ENCODE measurements at places on chromosomes 3 and 15.

DNA sequence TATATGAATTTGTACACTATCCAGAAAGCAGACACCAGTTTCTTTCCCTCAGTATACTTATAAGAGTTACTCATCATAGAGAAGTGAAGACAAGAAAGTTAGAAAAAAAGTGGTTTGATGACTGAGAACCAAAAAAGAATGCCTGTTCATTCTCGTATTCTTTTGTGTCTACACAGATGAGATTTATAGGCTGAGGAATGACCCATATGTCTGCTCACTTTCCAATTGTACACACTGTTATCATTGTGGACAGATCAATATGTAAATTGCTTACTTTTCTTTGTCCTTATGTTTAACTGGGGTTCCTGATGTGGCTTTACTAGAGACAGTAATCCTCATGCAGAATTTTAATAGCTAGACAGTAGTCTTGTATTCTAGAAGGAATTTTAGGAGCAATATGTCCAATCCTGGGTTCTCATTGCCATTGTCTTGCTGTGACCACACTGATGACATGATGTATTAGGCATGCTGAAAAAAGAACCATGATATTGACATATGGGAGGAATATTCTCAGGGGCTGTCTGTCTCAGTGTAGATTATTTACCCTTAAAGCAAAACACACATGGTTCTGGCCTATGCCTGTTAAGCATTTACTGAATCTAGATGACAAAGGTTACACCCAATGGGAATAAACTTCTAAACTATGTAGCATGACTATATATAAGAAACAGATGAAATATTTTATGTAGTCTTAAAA lies 669.7 kb downstream of the ROBO1 start:
- no peak for DNase-seq

DNA sequence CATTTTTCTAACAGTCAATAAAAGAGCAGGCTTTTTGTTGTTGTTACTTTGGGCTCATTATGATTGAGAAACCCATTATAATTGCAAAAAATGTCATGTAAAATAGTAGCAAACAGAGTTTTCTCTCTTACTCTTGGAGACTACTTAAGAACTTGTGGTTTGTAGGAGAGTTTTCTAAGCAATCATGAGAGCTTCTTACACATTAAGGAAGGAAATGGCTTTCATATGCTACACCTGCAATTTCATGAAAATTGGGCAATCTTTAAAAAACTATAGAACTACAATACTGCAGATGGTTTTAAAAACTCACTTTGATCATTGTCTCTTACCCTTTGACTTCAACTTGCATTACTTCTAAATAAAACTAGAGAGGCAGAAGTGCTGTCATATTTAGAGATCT lies 701.8 kb downstream of the ZPLD1 start:
- no peak for DNase-seq

GRCh38 chr15:55420171-55420866 lies 12.0 kb downstream of the PIERCE2 start:
- no peak for DNase-seq

DNA sequence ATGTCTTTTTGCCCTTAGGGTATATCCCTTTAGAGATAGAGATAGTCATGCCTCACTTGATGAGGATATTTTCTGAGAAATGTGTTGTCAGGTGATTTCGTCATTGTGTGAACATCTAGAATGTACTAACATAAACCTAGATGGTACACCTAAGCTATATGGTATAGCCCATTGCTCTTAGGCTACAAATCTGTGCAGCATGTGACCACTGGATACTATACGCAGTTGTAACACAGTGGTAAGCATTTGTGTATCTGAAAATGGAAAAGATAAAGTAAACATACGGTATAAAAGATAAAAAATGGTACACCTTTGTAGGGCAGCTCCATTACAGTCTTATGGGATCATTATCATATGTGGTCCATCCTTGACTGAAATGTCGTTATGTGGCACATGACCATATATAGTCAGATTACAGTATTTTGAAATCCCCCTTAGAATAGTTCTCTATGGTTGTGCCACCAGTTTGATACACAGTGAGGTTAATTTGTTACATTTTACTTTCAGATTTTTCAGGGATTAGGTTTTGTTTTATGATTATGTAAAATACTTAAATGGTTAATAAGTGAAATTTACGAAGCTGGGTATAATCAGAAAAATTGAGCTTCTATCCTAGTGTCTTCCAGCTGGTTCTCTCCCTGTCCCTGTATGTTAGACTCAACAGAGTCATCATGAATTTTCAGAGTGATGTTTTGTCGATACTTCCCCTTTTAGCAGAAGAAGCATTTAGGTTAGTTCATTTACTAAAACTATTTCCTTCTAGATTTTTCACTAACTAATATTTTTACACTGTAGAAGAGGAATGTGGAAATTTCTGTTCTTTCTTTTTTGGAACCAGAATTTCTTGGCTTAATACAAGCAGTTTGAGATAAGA lies 12.8 kb downstream of the SETD5 start:
- no peak for DNase-seq

GRCh38 chr3:36579746-36580145 lies 184.6 kb downstream of the DCLK3 start:
- DNase-seq, result no peak

DNA sequence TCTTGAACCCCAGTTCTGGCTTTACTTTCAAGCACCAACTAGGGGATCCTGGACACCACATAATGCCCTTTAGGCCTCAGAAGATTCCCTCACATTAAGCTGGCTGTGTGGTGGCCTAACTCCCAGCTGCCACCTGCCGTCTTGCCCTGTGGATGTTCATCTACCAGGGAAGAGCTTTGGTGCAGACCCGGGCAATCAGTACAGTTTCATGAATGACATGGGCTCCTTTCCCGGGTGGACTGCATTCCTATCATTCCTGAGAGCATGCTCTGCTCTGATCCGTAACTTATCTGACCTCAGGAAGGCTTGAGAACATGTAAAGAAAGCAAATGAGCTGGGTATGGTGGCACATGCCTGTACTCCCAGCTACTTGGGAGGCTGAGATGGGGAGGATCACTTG lies 50.0 kb upstream of the GSK3B start:
- no peak for DNase-seq

DNA sequence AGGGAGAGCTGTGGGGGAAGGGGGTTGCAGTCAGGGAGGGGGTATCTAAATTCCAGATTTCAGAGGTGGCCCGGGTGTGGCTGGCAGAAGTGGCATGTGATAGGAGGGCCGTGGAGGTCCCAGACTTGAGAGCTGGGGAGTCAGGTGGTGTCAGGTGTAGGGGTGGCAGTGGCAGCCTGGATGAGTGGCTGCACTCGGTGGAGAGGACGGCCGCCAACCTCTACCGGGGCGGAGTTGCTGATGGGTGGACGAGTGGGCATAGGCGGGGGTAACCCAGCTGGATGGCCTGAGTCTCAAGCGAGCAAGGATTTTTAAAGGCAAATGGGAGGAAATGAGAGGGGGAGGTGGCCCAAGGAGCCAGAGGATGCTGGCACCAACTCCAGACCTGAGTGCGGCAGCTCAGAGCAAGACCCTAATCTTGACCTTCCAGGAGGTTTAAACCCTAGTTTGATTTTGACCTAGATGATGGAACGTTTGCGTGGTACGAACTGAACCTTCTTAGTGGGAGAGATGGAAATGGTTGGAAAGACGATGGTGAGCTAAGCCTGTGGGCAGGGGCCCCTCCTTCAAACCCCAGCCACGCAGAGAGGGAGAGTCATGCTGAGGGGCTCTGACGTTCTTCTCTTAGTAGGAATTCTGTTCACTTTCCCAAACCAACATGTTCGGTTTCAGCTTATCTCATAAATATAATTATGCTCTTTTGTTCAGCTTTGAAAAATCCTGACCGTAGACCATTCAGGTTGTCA lies 8.0 kb downstream of the TRAK1 start:
- DNase-seq, result no peak

DNA sequence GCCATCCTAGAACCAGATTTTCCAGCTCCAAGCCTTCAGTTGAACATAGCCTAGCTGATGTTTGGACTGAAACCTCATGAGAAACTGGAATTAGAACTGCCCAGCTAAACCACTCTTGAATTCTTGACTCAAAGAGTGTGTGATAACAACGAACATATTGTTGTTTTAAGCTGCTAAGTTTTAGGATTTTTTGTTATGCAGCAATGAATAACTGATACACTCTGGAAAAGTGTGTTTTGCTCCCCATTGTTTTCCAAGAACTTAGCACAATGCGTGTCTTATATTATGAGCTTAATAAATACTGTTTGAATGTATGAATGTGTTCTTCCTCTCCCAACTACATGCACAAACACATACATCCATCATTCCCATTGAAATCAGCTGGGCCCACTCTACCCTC lies 379.6 kb downstream of the EDEM1 start:
- no peak for DNase-seq

Measured in NCI-H2029 (cell line).